ENCODE measurements at places on chromosomes 1 and 21.

DNA sequence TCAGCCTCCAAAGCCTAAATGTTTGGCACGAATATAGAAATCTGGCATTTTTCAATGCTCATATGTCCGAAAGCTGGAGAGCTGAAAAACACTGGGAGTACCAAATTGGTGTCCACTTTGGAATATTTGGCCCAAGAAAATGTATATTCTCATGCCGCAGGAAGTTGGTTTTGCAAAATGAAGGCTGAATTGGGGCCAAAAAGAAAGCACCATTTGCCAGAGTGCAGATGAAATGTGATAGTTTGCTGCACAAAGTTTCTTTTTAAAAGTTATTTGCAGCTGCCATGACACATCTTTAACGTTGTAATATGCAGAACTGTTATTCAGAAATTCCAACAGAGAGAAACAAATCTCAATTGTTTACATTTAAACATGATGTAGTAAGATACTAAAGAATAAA, 124.2 kb upstream of the LYPLAL1 start:
- no peak overlapping the region for H3K27ac ChIP-seq
- no peak overlapping the region for H3K4me3 ChIP-seq
- no peaks in the 10 kb centered on the region for H3K27me3 ChIP-seq
- peaks cover 8% of the 10 kb centered on the region for H3K4me1 ChIP-seq
- DNase-seq, result no peak

GRCh38 chr1:157369808-157370521, 182.3 kb downstream of the FCRL5 start:
- no peak overlapping the region for H3K27ac ChIP-seq
- H3K36me3 ChIP-seq, result no peaks in the 10 kb centered on the region
- no peak overlapping the region for H3K4me3 ChIP-seq
- H3K27me3 ChIP-seq, result no peaks in the 10 kb centered on the region
- H3K4me1 ChIP-seq, result no peaks in the 10 kb centered on the region
- peak; percentile 75 for DNase-seq

- H3K27me3 ChIP-seq, result no peaks in the 10 kb centered on the region
- no peak for DNase-seq
- no peak overlapping the region for H3K27ac ChIP-seq
- H3K4me1 ChIP-seq, result no peaks in the 10 kb centered on the region
Observed at GRCh38 chr21:17987382-17988101, 168.4 kb upstream of the C21orf91 start.

DNA sequence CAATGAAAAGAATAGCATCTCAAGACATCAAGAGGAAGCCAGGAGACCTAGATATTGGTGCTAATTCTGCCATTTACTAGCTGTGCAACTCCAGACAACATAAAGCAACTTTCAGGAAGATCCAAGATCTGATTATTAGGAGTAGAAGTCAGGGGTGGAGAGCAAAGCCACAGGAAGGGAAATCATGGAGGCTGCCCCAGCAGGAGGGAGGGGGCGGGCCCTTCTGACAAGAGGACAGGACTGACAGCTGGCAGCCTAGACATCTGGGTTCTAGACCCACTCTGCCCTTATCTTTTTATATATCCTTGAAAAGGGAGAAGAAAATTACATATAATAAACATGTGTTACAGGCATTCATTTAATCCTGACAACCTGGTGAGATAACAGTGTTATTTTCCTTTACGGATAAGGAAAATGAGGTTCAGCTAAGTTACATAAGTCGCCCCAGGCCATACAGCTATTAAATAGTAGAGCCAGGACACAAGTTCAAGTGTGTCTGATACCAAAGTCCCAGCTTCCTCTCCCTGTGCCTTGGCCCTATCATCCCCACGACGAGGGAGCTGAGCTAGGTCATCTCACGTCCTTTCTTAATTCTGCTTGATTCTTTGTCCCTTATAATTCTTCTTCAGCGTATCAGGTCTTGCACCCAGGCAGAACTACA, 46.6 kb downstream of the ARHGEF11 start:
- H3K27me3 ChIP-seq, result no peaks in the 10 kb centered on the region
- H3K4me1 ChIP-seq, result peaks cover 14% of the 10 kb centered on the region
- no peak overlapping the region for H3K27ac ChIP-seq
- no peaks in the 10 kb centered on the region for H3K36me3 ChIP-seq

GRCh38 chr1:26993237-26994019, at the start of gene TRNP1:
Gene TRNP1 (plus strand): TSS chr1:26993692. CDS start chr1:26993787, 95 bp downstream.
- H3K4me3 ChIP-seq, result peak within 1 kb of the TSS; percentile 90
- peaks cover 17% of the 10 kb centered on the region for H3K27me3 ChIP-seq
- peaks cover 36% of the 10 kb centered on the region for H3K4me1 ChIP-seq
- H3K36me3 ChIP-seq, result no peaks in the 10 kb centered on the region
- H3K27ac ChIP-seq, result peak within 1 kb of the TSS; percentile 90

DNA sequence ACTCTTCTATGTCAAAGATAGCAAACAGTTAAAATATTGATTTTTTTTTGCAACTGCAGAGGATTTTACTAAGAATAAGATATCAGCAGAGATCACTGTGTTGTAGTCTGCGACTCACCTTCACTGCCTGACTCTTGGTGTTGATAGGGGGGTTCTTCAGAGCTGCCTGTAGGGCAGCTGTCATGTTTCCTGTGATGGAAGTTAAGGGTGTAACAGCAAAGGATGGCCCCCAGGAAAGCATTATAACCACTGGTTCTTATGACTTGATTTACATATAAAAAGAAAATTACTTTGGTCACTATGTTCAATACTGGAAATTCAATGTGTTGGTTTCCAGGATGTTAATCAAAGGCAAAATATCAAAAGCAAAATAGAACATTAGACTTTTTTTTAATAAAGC, 2.6 kb downstream of the ARPC5 start:
- peak overlapping the region; percentile 97 for H3K27ac ChIP-seq
- DNase-seq, result no peak
- H3K4me1 ChIP-seq, result peaks cover 73% of the 10 kb centered on the region
- H3K4me3 ChIP-seq, result peak overlapping the region; percentile 73
- H3K36me3 ChIP-seq, result peaks cover 10% of the 10 kb centered on the region
- H3K27me3 ChIP-seq, result no peaks in the 10 kb centered on the region

- no peak for DNase-seq
- no peak overlapping the region for H3K27ac ChIP-seq
- no peak overlapping the region for H3K4me3 ChIP-seq
- no peaks in the 10 kb centered on the region for H3K36me3 ChIP-seq
Observed at GRCh38 chr1:234559152-234559901, 50.7 kb downstream of the IRF2BP2 start.

DNA sequence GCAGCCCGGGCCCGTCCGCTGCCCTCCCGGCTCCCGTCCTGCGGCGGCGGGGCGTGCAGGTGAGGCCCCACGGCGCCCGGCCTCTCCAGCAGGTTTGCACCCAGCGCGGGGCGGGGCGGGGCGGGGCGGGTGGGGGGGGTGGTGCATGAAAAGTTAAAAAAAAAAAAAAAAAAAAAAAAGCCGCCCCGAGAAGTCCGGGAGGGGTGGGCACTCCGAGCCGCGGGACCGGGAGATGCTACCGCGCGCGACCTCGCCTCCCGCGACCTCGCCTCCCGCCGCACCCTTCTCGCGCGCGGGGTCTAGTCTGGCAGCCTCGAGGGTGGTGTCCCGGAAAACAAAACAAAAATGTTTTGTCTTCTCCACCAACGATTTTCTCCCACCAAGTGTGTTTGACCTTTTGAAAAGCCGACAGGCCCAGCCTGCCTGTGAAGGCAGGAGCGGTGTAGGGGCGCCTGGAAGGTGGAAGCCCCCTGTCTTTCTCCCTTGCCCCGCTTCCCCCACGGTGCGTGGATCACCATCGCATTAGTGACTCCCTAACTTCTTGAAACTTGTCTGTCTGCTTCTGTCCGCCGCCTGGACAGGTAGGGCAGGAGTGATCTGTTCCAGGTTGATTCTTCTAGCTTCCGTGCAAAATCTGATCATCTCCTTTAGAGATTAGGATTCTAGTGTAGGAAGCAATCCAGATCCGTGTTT, 569 bp downstream of the RCAN3 start:
- no peak for DNase-seq
- no peaks in the 10 kb centered on the region for H3K27me3 ChIP-seq
- H3K4me3 ChIP-seq, result peak overlapping the region; percentile 57
- H3K27ac ChIP-seq, result peak overlapping the region; percentile 99
- no peaks in the 10 kb centered on the region for H3K36me3 ChIP-seq
- peaks cover 61% of the 10 kb centered on the region for H3K4me1 ChIP-seq

GRCh38 chr1:54894271-54894670, 7.3 kb upstream of the DHCR24 start:
- no peaks in the 10 kb centered on the region for H3K36me3 ChIP-seq
- H3K4me1 ChIP-seq, result peaks cover 6% of the 10 kb centered on the region
- no peaks in the 10 kb centered on the region for H3K27me3 ChIP-seq
- H3K27ac ChIP-seq, result no peak overlapping the region
- no peak overlapping the region for H3K4me3 ChIP-seq

- H3K4me3 ChIP-seq, result peak within 1 kb of the TSS; percentile 88
- H3K4me1 ChIP-seq, result peaks cover 21% of the 10 kb centered on the region
- H3K27me3 ChIP-seq, result no peaks in the 10 kb centered on the region
- peak; percentile 95 for DNase-seq
Observed at GRCh38 chr1:114780344-114781226, at the start of gene SIKE1. Gene SIKE1 (minus strand): TSS chr1:114780685. CDS start chr1:114780607, 78 bp downstream.

GRCh38 chr1:103336408-103336807, 189.1 kb upstream of the RNPC3 start:
- no peaks in the 10 kb centered on the region for H3K27me3 ChIP-seq
- H3K27ac ChIP-seq, result no peak overlapping the region
- no peak overlapping the region for H3K4me3 ChIP-seq
- no peaks in the 10 kb centered on the region for H3K4me1 ChIP-seq

- no peak overlapping the region for H3K27ac ChIP-seq
- H3K4me1 ChIP-seq, result peaks cover 12% of the 10 kb centered on the region
- peaks cover 2% of the 10 kb centered on the region for H3K27me3 ChIP-seq
Observed at GRCh38 chr1:231938711-231939110, 312.1 kb downstream of the DISC1 start.

DNA sequence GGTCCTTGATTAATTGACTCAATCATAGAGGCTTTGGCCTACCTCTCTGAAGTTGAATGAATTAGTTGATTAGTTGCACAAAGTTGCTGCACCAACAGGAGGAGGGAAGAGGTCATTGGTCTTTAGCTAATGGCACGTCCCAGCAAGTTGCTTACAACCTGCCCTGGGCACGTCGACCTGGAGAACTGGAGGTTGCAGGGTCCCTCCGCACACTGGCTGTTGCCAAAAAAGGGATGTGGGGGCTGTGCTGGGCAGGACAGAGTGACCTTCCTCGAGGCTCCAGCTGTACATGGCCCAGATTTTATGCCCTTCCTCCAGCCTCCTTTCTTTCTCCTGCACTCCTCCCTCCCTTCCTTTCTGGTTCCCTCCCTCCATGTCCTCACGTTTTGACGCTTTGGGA, 230.3 kb upstream of the VAMP3 start:
- no peak overlapping the region for H3K27ac ChIP-seq
- H3K36me3 ChIP-seq, result no peaks in the 10 kb centered on the region
- no peak for DNase-seq

- H3K4me1 ChIP-seq, result no peaks in the 10 kb centered on the region
- no peak for DNase-seq
- H3K4me3 ChIP-seq, result no peak overlapping the region
Observed at GRCh38 chr1:185232874-185233273, 75.9 kb downstream of the SWT1 start.

GRCh38 chr1:209302779-209303568, 280.5 kb upstream of the CAMK1G start:
- no peak for DNase-seq
- no peaks in the 10 kb centered on the region for H3K36me3 ChIP-seq
- no peak overlapping the region for H3K4me3 ChIP-seq
- no peaks in the 10 kb centered on the region for H3K4me1 ChIP-seq

- no peaks in the 10 kb centered on the region for H3K4me1 ChIP-seq
- no peak overlapping the region for H3K4me3 ChIP-seq
- H3K36me3 ChIP-seq, result no peaks in the 10 kb centered on the region
- DNase-seq, result no peak
- H3K27ac ChIP-seq, result no peak overlapping the region
- H3K27me3 ChIP-seq, result no peaks in the 10 kb centered on the region
Observed at GRCh38 chr1:10556430-10557005, 81.8 kb downstream of the PEX14 start.

GRCh38 chr1:41810446-41810845, 108.3 kb downstream of the HIVEP3 start:
- no peak overlapping the region for H3K4me3 ChIP-seq
- H3K27me3 ChIP-seq, result no peaks in the 10 kb centered on the region
- peaks cover 16% of the 10 kb centered on the region for H3K4me1 ChIP-seq
- DNase-seq, result no peak

DNA sequence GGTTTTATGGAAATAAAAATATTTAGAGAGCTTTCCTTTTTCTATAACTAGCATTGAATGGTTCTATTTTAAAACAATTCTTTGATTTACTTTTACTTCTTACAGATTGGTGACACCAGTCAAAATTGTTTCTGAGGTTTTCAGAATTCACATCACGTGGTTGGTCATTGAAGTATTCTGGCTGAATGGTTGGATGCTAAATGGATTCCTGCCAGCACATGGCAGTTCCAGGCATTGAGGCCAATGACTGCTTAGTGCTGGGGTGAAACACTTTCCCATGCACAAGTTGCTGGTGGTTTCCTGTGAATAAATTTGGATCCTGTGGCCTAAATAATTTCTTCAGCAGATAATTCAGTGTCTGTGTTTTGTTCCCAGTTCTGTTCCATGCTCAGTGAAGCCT, 20.6 kb downstream of the NCAM2 start:
- H3K27ac ChIP-seq, result no peak overlapping the region
- H3K4me1 ChIP-seq, result no peaks in the 10 kb centered on the region
- H3K27me3 ChIP-seq, result no peaks in the 10 kb centered on the region
- no peak for DNase-seq

DNA sequence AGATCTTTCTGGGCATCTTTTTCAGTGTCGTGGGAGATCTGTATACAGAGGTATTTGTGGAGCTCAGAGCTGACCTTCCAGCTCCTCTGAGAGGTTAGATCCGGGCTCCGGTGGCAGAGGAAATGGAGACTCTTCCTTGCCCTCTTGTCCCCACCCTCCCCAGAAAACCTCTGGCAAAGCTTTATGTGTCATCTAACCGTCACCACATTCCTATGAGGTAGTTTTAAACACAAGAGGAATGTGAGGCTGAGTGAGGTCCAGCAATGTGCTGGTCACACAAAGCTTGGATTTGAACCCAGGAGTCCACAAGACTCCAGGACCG, 1.2 kb downstream of the CD160 start:
- DNase-seq, result no peak
- H3K27ac ChIP-seq, result no peak overlapping the region
- no peaks in the 10 kb centered on the region for H3K36me3 ChIP-seq
- peaks cover 10% of the 10 kb centered on the region for H3K27me3 ChIP-seq
- peaks cover 10% of the 10 kb centered on the region for H3K4me1 ChIP-seq

DNA sequence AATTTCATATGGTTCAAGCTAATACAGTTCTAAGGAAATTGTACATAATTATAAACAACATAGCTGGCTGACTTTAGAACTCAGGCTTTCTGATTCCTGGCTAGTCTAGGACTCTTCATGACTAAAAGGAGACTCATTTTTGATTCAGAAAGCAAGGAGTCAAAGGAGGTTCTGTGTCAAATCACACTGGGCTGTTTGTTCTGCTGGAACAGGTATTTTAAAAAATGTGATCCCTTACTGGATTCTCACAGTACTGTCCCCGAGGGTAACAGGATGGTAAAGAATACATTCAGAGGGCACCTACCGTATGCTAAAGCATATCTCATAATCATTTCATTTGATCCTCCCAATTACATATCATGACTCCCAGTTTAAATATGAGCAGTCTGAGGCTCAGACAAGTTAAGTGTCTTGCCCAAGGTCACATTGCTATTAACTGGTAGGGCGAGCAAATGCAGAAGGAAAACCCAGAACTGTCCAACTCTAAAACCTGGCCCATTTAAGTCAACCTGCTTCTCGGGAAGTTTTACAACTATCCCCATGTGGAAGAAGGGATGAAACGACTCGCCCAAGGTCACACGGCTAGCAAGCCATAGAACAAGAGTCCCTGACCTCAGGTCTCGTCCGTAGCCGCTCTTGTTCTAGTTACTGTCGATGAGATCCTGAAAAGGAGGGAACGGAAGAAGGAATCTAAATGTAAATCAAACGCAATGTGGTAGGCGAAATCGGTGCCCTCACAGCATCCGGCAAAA, 675 bp downstream of the MYSM1 start:
- H3K27me3 ChIP-seq, result no peaks in the 10 kb centered on the region
- H3K4me1 ChIP-seq, result peaks cover 16% of the 10 kb centered on the region
- peaks cover 15% of the 10 kb centered on the region for H3K36me3 ChIP-seq
- peak overlapping the region; percentile 70 for H3K27ac ChIP-seq
- H3K4me3 ChIP-seq, result peak overlapping the region; percentile 94
- DNase-seq, result no peak

Measured in stomach (tissue), 19 donors.